ENCODE measurements at places on chromosomes 1 and 21.

GRCh38 chr1:91765880-91766443 is 120.0 kb downstream of the TGFBR3 start:
- no peak for DNase-seq

- DNase-seq = no peak
Observed at GRCh38 chr1:163248064-163248463, 45.3 kb upstream of the RGS5 start.

DNA sequence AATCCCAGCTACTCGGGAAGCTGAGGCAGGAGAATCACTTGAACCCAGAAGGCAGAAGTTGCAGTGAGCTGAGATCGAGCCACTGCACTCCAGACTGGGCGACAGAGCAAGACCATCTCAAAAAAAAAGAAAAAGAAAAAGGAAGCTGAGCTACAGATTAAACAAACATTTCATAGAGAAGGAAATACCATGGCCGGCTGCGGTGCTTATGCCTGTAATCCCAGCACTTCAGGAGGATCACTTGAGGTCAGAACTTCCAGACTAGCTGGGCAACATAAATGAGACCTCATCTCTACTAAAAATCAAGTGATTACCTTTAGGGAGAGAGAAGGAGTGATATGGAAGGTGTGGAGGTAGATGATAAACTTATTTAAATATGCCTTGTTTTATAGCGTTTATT is 14.0 kb upstream of the CFAP126 start:
- DNase-seq = no peak

- DNase-seq = no peak
Observed at GRCh38 chr1:17356387-17357026, 15.5 kb upstream of the PADI6 start.

DNA sequence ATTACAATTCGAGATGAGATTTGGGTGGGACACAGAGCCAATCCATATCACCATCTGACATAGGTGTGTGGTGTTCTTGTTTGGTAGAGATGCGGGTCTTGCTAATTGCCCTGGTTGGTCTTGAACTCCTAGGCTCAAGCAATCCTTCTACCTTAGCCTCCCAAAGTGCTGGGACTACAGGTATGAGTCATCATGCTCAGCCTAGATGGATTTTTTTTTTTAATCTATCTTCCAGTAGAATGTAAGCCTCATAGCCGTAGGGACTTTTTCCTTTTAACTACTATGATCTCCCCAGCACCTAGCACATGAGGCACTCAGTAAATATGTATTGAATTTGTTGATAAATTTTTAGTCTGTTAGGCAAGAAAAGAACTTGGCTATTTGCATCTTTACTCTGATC is 94.6 kb upstream of the TENT5C start:
- no peak for DNase-seq

DNA sequence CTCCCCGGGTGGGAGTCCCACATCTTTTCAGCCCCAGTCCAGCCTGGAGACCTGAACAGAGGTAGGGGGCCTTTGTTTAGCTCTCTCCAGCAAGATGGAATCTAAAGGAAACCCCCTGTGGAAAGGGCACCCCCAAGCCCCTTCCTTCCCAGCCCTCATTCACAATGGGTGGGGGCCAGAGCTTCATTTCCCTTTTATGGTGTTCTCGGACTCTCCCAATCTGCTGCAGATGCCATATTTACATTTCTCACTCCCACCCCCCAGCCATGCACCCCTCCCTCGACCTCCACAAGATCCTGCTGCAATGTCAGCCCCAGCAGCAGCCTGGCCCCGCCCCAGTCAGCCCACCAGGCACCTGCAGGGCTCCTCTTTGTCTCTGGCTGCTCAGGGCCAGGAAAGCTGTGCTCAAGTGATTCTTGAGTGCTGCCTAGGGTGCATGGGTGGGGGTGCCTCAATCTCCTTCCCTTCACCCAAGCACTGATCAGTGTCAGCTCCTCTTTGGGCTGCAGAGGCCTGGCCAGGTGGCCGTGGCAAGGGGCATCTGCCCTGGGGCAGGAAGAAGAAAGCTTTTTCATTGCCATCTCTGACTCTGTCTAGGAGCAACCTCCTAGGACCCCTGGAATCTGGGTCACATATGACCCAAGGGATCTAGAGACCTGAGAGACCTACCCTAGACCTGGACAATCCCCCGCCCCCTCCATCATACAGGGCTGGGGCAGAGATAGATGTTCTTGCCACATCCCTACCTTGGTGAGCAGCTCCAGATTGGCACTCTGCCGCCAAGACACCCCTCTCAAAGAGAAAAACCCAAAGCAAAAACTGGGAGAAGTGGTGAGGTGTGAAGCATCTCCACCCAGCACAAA is 1.7 kb downstream of the KIF21B start:
- no peak for DNase-seq

All from CD4-positive, alpha-beta T cell treated with Interleukin-2 at 100 ng/mL for 4 hours (primary cell).